ENCODE measurements at places on chromosomes 3 and 15.
A peak's percentile ranks its signal among the peaks of the same experiment; 100 is the strongest.

GRCh38 chr15:43516801-43517353, 531 bp upstream of the MAP1A start:
- ATAC-seq = peak; percentile 42

- no peak for ATAC-seq
Measured at GRCh38 chr15:52795464-52796227, 5.5 kb upstream of the ONECUT1 start.

GRCh38 chr3:127410678-127411077, 122.8 kb upstream of the PRR20G start:
- ATAC-seq = no peak

DNA sequence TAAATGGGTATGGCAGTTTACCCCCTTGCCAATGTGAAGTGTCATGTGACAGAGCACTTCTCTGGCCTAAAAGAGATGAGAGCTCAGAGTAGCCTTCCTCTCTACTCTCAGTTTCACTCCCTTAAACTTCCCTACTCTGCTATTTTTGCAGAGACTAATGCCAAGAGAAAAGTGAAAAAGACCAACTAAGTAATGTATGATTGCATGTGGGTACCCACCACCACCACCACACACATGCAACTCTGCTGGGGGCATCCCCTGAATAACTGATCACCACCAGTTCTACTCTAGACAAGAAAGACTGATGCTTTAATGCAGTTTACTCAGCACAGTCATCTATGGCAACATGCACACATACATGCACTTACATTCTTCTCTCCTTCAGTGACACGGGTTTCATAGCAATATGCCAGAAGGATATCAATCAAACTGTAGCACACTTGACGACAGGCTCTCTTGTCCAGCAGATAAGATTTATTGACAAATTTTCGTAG, 31.3 kb downstream of the SHQ1 start:
- ATAC-seq = no peak

GRCh38 chr3:8845641-8846040, 76.2 kb upstream of the OXTR start:
- peak; percentile 22 for ATAC-seq

DNA sequence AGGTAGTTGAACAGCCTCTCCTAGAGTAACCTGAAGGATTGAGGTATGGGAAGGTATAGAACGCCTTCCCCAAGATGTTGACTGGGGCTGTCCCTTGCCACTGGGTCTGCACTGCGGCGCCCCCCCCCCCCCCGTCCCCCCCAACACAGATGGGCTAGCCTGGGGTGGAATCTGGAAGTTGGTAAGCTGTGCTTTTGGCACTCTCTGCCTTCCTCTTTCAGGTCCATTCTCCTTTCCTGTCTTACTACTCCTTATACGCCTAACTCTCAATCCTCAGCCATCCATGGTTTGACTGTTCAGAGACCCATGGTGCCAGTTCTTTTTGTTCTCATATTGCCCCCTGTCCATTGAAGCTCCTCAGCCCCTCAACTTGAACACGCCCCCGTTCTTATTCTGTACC, 42.8 kb downstream of the MAP2K1 start:
- ATAC-seq = no peak

DNA sequence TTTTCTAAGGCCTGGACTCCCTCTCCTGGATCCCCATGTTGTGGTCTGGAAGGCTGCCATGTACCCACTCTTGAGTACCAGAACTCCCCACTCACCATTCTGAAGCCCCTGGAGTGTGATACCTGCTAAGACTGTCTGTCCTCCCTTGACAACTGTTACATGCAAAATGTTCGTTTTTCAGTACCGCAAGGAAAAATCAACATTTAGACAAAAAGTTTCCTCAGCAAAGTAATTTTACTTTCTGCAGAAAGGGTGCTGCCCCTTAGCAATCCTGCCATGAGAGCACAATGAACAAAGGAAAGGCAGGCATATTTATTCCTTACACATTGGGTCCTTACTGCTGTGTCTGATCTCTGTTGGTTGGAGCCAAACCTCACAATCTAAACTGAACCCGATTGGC, 7.0 kb upstream of the GK5 start:
- no peak for ATAC-seq

DNA sequence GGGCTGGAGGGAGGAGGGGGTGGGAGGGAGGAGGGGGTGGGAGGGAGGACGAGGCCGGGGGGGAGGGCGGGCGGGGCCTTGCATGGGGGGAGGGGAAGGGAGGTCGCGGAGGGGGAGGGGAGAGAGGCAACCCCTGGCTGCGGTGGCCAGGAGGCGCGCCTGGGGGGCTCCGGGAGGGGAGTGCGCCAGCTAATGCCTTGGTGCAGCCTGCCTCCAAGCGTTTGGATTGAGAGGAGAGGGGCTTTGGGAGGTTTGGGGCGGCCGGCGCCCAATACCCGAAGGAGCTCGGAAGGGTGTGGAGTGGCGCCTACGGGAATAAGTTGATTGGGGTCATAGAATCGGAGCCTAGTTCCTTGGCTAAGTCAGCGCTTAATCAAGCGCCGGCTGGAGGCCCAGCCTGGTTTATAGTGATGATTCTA, 557 bp downstream of the TFG start:
- ATAC-seq = peak; percentile 45

Data from SK-N-SH treated with all-trans-retinoic acid at 6 μM for 48 hours (cell line).